Vagina (tissue), 2 donors: ENCODE measurements at places on chromosomes 5 and 9.

DNA sequence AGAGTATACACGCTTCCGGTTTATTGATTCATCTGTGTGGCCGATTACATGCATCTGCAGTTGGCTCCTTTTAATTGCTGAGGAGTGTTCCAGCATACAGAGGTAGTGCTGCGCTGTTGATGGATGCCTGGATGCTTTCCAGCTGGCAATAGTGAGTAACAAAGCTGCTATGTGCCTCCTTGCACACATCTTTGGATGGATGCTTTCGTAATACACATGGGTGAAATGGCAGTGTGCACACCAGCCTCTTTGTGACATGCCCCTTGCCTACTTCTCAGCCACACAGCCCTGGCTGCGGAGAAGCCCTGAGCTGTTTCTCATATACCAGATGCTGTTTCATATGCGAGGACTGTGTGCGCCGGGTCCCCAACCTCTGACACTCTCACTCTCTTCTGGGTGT lies 151.0 kb downstream of the GADD45G start:
- DNase-seq, result no peak

- DNase-seq, result no peak
Measured at GRCh38 chr9:33813712-33814641, 3.0 kb upstream of the UBE2R2 start.

- no peak for DNase-seq
Measured at GRCh38 chr5:78569441-78569840, 79.1 kb downstream of the LHFPL2 start.

GRCh38 chr9:4506490-4506889 lies 16.2 kb downstream of the SLC1A1 start:
- no peak for DNase-seq

DNA sequence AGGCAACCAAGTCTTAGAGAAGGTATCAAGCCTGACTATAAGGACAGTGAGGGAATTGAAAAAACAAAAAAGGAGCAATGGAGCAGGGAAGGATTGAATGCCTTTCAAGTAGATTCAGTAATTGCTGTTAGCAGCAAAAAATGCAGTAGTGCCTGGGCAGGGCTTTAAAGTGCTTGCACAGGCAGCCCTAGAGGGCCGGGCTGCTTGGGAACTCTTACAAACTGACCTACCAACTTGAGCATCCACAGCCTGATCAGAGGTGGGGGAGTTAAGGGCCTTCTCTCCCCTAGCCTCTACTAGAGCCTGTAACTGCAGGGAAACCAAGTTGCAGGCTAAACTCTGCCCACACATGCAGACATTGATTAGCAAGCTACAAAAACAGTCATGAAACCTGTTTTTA lies 19.4 kb downstream of the FXN start:
- DNase-seq, result no peak

DNA sequence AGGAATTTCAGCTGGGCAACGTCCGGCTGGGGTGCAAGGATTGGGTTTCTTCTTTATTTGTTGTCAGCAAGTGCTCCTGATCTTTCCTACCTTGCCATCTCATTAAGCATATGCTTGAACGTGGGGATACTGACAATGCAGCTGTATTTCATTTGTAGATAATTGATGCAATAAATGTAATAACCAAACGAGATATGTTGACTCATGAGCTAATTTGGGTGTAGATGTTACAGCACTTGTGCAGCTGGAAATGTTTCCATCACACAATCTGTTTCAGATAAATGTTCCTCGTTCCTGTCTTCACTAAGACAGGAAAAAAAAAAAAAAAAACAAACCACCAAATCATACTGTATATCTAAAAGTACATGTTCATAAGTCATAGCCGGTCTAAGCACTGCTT lies 123.8 kb downstream of the DMRT2 start:
- no peak for DNase-seq

DNA sequence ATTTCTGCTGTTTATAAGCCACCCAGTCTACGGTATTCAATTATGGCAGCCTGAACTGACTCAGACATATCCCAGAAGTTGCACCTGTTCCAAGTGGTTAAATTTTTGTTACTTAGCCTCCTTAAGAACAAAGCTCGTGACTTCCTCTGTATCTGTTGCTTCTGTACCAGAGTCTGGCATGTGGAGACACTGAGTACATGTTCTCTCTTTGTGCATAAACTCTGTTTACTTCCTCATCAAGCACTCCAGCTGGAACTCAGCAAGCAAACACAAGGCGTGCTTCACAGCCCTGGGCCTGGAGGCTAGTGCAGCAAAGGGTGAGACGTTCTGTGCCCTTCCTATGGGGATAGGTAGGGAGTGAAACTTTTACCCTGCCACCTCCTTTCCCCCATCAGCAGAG lies 19.0 kb downstream of the C9orf152 start:
- no peak for DNase-seq

DNA sequence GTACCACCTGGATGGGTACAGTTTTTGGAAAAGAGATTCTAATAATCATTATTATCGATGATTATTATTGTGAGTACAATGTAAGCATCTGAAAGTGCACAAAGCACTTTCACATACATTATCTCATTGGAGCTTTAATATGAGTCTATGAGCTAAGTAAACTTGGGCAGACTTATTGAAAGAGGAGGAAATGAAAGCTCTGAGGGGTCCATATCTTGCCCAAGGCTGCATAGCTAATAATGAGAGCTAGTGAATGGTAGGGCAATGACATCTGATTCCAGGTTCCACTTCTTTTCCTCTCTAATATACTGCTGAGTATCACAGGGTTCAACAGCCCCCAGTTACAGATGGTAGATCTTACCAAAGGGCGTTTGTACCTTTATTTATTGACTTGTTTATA lies 26.1 kb downstream of the TIMD4 start:
- DNase-seq, result no peak
